ENCODE measurements at places on chromosomes 12 and 14.
A peak's percentile ranks its signal among the peaks of the same experiment; 100 is the strongest.

DNA sequence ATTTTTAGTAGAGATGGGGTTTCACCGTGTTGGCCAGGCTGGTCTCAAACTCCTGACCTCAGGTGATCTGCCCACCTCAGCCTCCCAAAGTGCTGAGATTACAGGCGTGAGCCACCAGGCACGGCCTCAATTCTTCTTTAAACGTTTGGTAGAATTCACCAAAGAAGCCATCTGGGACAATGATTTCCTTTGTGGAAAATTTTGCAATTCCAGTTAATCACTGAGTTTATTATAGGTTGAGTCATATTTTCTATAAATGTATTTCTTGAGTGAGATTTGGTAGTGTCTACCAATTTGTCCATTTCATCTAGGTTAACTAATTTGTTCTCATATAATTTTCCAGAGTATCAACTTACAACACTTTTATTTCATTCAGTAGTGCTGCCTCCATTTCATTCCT is 683.9 kb upstream of the TMEM132C start:
- DNase-seq, result no peak

DNA sequence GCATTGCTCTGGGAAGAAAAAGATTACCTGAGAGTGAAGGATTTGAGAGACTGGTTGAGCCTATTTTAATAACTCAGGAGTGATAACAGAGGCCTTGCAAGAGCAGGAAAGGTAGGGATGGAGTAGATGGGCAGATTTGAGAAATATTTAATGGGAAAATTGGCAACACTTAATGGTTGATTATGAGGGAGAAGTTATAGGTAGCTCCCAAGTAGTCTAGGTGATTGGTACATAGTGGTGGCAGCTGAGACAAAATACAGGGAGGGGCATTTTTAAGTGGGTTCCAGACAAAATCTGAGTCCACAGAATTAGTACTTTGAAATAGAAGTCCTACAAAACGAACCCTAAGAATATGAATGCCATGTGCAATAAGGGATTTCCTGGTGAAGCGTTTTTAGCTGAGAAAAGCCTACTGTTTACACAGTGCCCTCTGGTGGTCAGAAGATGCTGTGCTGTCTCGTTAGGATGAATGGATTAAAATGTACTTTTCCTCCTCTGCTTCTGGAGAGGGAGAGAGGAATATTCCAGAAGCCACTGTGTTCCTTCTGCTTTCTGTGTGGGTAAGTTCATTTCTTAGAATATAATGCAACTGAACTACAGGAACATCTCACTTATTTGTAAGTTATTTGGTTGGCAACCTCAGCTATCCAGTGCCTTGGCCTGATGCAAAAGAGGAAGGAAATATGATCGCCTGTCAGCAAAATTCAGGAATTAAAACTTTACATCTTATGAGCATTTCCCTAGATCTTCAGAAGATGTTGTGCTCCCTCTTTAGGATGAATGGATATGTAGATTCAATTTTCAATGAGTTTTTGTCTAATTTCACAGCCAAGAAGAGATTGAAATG is 6.5 kb downstream of the ZBTB1 start:
- peak; percentile 41 for DNase-seq

GRCh38 chr12:13383379-13383778 is 186.9 kb downstream of the EMP1 start:
- DNase-seq, result no peak

DNA sequence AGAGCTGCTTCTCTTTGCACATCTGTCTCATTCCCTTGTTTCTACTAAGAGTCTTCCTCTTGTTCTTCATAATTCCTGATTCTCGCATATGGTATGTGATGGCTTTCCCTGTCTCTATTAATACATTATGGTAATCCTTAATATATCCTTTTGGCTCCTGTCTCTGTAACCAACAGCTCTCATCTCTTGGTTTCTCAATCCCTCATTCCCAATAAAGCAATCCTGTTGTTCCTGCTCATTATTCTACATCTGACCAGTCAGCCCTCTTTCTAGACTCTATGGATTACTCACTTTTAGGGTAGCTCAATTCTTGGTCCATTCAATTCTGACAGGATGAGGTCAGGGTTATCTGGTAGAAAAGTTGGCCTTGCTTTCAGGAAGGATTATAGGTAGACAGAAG is 349.9 kb downstream of the LRIG3 start:
- no peak for DNase-seq

- no peak for DNase-seq
Observed at GRCh38 chr14:94176808-94177207, 2.7 kb downstream of the PPP4R4 start.

GRCh38 chr12:132600048-132601032 is 10.0 kb downstream of the LRCOL1 start:
- no peak for DNase-seq

DNA sequence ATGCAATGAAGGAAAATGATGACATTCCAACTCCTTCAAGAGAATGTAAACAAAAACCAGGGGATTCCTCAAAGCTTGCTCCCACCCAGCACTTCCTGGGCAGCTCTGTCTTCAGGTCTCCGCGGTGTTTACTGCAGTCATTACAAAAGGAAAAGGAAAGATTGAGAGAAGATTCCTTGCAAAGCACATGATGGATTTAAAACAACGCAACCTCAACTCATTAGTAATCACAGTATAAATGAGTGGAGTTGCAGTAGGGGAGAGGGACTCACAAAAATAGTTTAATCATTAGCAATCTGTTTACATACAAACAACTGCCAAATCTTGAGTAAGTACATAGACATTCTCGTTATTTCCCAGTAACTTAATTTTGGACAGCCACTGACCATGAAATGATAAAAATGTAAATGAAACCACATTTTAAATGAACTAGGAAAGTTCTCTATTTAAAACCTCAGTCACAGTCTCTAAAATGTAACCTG is 49.7 kb upstream of the OVCH1 start:
- no peak for DNase-seq

- no peak for DNase-seq
Observed at GRCh38 chr14:100608064-100608463, 20.8 kb upstream of the BEGAIN start.

DNA sequence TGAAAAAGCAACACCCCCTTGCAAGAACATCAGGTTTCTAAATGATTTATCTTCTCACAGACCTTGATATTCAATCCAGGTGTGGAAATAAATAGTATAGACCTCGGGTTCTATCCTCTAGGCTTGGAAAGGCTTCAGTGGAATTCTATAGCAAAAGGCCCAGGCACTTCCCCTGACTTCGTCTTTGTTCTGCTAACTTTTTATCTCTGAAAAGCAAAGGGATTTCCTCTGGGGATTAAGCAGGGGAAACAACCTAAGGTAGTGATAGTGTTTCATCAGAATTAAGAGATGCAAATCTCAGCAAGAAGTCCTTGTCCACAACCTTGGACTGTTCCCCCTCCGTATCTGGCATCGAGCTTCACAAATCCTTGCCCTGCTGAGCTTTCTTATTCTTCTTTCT is 59.5 kb upstream of the DUSP6 start:
- no peak for DNase-seq

GRCh38 chr12:82931349-82932116 is 244.8 kb downstream of the TMTC2 start:
- no peak for DNase-seq

DNA sequence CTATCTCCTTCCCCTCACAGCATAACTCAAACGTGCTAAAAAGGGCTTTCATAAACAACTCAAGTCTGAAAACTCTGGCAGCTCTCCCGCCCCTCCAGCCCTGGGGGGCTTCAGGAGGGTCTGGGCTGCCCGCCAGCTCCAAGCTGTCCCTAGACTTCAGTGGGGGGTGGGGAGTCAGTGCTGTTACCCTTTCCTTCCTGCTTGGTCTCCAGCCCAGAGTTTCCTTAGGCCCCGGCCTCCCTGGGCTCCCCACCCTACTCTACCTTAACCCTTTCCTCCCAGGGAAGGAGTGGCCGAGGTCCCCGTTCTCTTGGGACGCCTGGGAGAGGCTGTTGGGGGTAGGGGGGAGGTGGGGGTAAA is 530 bp upstream of the NYNRIN start:
- no peak for DNase-seq

DNA sequence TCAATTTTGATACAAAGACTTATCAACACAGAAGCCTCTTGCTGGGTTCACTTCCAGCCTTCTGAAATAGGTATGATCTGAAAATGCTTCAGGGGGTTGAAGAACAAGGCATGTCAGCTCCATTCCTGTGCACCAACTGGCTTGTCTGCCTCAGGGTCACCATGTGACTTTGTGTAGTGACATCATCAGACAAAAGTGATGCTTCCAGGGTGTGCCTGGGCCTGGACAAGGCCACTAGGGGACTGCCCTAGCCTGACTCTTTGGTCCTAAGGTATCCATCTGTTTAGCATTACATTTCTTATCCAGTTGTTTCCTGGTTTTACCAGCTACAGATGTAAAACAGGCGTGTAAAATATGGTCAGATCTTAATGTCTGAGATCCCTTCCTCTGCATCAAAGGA is 155.6 kb downstream of the CAND1 start:
- DNase-seq, result no peak

- DNase-seq, result no peak
Observed at GRCh38 chr14:67527756-67528155, 5.3 kb upstream of the PLEKHH1 start.

DNA sequence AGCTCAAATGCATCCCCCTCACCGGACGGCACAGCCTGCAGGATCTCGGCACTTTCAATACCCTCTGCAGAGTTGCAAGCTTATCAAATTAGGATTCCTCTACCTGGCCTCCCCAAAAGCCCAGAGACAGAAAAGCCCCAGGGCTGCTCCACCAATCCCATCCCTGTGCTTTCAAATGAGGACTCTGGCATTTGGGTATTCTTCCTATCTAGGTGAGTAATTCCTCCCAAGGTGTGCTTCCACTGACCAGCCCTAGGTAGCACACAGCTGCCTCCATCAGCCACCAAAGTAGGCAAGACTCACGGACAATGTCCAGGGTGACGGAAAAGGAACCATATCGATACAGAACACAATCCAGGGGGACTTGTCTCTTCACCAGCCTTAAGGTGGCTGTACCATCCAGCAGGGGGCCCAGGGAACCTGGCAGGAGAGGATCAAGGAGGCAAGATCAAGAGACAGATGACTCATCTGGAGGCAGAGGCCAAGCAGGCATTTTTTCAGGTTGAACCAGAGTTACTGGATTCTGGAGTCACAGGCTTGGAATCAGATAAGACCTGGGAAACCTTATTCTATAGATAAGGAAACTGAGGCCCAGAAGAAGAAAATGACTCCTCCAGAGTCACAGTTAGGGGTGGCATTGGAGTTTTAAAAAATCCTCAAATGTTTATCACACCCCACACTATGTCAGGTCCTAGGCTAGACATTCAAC is 9.9 kb downstream of the PMEL start:
- no peak for DNase-seq

DNA sequence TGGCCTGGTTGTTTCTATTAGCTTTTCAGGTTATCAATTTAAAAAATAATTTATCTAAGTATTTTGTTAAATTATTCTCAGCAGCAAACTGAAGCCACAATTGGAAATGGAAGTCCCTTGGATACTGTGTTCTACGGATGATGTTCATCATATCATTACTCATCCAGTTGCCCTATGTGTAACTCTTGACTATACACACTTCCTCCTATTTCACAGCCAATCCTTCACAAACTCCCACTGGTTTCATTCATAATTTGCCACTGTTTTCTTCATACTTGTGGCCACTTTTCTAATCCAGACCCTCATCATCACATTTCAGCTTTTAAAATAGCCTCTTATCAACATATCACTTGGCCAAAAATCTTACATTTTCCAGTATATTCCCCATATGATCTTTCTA is 84.0 kb downstream of the CATSPERB start:
- DNase-seq, result no peak

- DNase-seq, result no peak
Observed at GRCh38 chr14:58313699-58314098, 15.3 kb downstream of the ARID4A start.

DNA sequence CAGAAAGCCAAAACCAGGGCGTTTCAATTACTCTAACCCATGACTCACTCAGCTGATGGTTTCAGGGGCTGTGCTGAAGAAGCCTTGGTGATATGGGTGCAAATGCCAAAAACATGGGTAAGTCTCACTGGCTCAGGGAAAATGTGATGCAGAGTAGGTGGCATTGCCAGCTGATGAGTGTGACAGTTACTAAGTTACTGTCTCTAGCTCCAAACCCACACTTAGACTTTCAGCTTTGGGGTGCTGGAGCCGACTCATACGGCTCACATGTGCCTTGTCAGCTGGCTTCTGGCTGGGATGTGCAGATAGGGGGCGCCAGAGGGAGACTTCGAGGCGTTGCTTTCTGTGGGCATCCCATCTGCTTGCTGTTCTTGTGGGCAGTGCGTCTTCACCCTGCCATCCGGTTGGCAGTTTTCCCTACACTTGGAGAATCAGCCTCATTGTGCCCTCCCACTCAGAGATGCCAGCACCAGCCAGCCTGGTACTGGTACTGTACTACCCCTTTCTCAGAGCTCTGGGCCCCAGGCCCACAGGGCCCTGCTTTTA is 11.1 kb upstream of the KRT7 start:
- peak; percentile 20 for DNase-seq

DNA sequence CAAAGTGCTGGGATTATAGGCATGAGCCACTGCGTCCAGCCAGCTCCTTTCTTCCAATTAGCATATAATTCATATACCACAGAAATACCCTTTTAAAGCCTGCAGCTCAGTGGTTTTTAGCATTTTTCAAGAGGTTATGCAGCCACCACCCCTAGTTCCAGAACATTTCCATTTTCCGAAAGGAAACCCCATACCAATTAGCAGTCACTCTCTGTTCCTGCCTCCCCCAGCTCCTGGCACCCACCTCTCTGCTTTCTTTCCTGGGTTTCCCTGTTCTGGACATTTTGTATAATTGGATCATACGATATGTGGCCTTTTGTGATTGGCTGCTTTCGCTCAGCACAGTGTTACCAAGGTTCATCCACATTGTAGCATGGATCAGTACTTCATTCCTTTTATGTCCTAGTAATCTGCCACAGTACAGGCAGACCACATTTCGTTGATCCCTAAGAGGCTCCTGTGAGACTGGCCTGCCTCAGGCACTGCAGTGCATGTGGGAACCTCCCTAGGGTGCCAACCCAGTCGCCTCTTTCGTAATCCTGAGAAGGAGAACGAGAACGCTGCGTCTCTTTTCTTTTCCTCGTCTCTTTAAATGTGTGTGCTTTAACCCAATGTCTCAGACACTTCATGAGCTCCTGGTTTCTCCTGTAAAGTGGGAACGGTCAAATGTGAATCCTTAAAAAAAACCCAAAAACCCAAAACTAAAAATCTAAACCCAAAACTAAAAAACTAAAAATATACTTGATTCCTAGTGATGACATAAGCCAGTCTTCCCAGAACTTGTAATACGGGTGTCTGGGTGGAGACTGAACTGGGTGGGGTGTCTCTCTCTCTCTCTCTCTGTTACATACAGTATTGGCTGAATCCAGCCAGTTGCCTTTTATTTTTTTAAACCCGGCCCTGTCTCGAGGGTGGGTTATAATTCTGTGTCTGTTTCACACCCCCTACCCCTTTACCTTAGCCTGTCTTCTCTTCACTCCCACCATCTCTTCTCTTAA is 14.7 kb downstream of the AACS start:
- no peak for DNase-seq

DNA sequence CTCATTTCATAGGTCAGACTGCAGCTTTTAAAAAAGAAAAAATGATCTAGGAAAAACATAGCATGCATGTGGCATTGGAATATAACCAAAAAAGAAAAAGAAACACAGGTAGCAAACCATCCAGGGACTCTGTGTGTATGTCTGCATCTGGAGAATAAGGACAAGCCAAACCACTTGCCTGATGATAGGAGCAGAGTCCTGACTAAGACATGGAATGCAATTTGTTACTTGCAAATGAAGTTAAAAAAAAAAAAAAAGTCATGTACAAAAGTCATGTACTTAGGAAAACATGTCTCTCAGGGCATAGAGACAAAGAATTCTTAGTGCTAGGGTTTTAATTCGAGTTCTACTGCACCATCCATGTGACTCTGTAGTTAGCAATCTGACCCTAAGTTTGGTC is 15.9 kb downstream of the TSPAN11 start:
- no peak for DNase-seq

GRCh38 chr12:5064913-5065490 is 21.3 kb downstream of the KCNA5 start:
- no peak for DNase-seq
